ENCODE measurements at places on chromosomes 7 and 10.

DNA sequence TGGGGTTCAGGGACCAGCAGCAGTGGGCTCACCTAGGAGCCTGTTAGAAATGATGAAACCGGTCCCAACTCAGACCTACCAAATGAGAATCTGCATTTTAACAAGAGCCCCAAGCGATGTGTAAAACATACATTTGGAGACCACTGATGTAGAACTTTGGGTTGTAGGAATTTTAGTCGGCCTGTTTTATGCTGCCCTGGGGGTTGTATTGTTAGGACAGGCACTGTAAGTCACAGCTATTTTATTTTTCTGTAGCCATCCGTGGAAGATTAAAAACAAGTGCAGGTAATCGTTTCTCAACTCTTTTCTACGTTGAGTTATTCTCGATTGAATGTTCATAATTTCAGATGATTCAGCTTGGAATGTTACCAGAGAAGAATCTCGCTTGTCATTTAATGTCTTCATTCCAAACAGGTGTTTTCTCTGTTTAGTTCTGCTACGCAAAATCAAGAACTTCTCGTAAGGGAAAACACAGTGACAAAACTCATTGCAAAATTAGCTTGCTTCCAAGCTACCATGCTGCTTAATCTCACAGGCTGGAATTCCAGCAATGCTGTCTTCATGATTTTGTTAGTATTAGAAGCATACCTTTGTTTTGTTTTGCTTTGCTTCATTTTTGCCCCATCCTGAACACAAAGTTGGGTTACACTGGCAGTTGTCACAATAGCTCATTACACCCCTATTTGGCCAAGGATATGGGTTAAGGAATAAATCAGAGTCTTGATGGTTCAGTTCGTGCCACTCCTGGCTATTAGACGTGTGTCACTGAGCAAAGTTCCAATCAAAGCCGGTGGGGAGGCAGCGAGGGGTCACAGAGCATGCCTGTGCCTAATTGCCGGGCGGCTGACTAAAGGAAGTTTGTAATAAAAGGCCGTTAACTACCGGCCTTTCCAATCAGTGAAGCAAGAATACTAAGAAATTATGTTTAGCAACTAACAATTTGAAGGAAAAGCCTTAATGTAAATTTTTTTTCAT is 676.9 kb downstream of the GATA3 start:
- no peak for DNase-seq

- no peak for DNase-seq
Observed at GRCh38 chr7:8481752-8482446, 48.5 kb downstream of the NXPH1 start.

GRCh38 chr10:92740762-92741161 is 51.0 kb downstream of the HHEX start:
- no peak for DNase-seq

DNA sequence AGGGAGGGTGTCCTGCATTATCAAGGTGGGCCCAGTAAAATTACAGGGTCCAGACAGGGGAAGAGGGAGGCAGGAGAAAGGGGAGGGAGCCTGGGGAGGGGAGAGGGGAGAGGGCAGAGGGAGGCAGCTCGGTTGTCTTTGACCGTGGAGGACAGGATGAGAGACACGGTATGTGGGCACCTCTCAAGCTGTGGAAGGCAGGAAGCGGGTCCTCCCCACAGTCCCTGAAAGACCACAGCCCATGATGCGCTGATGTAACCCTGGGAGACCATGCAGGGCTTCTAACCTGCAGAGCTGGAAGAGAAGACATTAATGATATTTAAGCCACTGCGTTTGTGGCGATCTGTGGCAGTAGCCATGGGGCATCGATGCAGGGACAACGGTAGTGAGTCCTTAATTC is 27.2 kb upstream of the MNX1 start:
- DNase-seq, result no peak

DNA sequence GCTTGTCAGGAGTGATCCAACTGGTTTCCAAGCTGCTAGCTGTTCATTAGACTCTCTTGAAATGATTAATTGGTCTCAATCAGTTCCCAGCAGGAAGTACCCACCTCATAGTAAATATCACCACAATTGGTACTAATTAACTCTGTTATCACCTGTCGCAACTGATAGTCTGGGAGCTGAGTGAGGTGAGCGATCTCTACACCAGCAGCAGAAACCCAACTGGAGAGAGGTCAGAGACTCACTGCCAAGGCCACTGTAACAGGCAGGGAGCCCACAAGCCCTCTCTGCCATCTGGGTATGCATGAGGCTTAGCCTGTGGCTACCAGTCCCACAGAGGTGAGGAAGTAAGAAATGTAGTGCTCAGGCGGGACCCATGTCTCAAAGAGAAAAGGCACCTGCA is 245.5 kb downstream of the DYNC1I1 start:
- no peak for DNase-seq

DNA sequence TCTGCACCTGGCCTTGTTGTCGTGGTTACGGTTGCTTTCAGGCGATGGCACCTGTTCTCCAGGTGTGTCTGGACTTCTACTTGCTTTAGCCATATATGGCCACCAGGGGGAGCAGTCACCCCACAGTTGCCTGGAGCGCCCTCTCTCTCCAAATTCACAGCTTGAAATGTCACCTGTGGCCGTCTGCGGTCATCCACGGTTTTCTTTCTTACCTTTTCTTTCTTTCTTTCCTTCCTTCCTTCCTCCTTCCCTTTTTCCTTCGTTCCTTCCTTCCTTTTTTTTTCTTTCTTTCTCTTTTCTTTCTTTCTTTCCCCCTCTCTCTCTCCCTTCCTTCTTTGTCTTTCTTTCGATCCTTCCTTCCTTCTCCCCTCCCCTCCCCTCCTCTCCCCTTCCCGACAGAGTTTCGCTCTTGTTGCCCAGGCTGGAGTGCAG is 150.5 kb upstream of the VKORC1L1 start:
- DNase-seq, result peak; percentile 22

- DNase-seq, result no peak
Observed at GRCh38 chr10:69363666-69364065, 53.1 kb downstream of the TACR2 start.

DNA sequence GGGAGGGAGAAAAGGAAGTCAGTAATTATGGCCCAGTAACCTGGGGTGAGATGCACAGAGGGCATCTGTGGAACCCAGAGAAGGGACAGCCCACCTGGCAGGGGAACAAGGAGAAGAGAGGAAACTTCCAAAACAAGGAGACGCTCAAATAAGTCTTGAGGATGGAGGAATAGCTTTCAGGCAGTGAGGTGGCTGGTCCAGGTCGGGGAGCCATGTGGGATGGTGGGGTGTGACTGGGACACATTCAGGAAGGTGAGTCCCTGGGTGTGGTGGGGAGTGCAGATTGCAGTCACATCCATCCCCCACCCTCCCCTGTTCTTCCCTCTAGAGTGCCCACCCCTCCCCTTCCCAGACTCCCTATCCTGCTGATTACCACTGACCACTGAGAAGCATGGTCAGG is 175.4 kb downstream of the GRID1 start:
- no peak for DNase-seq

DNA sequence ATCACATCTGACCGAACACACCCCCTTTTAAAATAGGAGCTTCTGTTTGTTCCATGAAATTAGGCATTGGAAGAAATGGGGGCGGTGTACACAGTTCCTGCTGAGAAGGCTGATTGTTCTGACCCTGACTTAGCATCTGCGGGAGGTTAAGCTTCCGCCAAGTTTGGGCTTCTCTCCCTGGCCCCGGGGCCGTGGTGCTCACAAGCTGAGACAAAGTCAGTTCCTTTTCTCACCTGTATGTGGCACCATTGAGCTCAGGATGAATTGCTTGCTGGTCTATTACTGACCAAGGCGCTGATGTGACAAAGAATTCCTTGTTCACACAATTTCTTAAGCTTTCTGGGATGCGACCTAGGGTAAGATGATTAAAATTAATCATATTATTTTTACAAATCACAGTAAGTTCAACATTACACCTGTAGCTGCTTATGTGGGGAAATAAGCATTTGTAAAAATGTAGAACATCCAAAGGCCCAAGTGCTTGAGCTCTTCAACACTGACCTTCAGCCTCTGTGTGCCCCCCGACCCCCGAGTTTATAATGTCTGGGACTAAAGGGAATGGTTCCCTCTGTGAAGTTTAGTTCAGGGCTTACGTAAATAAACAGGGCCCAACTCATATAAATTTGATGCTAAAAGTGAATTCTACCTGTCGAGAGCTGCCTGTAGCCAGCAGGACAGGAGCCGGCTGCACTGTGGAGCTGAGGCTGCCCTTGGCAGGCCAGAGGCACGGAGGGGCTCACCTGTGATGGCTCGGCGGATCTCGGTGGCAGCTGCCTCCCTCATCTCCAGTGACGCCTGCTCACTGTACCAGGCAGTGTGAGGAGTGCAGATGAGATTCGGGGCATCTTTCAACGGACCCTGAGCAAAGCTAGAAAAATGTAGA is 50.8 kb downstream of the ZRANB1 start:
- no peak for DNase-seq

- no peak for DNase-seq
Observed at GRCh38 chr7:106616708-106617051, 44.3 kb downstream of the CCDC71L start.

DNA sequence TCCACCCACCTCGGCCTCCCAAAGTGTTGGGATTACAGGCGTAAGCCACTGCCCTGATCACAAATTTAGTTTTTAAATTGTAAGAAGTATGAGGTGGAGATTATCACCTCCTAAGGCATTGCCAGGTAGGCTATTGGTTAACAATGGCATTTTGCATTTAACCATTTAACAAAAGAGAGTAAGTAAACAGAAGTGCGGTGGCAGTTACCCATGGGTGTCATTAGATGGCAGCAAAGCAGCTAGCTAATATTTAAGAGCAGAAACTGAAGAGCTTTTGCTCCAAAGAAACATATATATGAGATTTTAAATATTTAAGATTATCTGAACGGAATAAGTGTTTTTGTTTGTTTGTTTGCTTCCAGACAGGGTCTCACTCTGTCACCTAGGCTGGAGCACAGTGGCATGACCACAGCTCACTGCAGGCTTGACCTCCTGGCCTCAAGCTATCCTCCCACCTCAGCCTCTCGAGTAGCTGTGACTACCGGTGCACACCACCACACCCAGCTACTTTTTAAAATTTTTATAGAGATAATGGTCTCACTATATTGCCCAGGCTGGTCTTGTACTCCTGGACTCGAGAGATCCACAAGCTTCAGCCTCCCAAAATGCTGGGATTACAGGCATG is 325.5 kb upstream of the C7orf33 start:
- DNase-seq, result no peak

DNA sequence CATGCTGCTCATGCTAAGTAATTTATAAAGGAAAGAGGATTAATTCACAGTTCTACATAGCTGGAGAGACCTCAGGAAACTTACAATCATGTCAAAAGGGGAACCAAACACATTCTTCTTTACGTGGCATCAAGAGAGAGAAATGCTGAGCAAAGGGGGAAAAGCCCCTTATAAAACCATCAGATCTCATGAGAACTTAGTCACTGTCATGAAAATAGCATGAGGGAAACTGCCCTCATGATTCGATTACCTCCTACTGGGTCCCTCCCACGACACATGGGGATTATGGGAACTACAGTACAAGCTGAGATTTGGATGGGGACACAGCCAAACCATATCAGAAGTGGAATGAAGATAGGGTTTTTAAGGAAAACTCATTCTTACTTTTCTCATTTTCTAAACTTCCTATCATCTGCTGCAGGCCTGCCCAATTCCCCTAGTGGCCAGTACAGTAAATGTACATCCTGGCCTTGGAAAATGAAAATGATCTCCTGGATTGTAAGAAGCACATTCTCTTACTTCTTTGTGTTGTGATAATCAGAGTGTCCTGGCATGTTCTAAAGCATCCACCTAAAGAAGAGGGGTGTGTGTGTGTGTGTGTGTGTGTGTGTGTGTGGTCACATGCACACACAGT is 421.5 kb downstream of the LRMDA start:
- DNase-seq, result no peak

DNA sequence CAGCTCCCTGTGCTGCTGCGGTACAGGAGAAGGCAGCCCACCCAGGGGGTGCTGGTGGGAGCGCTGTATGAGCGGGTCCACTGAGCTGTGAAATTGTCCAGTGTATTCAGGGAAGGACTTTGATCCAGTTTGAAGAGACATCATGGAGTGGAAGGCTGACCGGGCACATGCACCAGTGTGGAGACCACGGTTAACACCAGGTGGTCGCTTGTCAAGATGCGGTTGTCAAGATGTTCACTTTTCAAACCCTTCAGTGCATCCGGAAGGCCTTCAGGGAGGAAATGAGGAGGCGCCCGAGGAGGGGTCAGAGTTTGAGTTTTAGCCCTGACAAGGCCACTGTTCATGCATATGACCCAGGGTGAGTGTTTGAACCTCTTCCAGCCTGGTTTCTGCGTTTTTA is 6.1 kb downstream of the DOCK1 start:
- no peak for DNase-seq

DNA sequence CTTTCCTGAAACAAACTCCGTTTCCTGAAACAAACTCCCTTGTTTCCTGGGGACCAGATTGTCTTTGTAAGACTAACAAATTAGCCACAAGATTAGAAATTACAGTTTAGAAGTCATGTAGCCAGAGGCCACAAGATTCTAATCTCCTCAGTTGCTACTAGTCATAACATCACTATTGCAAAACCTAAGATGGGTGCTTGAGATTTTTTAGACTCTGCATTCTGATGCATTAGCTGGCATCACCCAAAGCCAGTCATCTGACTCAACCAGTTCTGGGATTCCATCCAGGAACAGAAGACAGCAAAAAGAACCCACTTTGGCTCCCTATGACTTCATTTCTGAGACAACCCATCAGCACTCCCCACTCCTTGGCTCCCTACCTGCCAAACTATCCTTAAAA is 367.9 kb upstream of the MBL2 start:
- no peak for DNase-seq

GRCh38 chr7:121271916-121272315 is 56.9 kb upstream of the WNT16 start:
- DNase-seq, result no peak

GRCh38 chr10:13496931-13497330 is 31.9 kb downstream of the BEND7 start:
- no peak for DNase-seq

DNA sequence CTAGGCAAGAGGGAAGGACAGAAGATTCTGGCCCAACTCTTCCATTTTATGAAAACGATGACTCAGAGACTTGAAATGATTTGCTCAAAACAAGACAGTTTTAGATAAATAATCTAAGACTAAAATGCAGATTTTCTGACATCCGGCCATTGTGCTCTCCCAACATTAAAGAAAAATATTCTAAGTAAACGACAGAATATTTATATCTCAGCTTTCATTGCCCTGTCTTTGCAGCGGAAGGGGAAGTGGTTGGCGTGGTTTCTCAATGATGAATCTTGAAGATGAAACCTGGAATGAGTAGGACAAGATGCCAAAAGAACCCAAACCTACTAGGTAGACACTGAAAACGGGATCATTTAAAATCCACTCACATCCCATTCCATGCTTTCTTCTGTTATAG is 28.9 kb upstream of the NPY start:
- no peak for DNase-seq

DNA sequence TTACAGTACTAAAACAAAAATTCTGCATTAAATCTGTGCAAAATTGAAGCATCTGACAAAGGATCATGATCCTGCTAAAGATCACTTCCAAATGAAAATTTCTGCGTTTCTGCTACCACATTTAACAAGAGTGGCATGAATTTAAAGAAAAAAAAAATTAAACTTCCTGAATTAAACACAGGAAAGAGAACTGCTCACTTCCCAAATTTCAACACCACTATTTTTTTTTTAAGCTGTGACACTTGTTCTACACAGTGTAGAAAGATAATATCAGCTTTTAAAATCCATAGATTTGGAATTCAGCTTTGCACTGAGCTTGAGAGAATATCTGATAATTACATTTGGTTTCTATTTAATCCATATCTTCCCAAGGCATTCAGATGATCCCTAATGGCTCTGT is 73.6 kb downstream of the EPC1 start:
- no peak for DNase-seq

- DNase-seq, result no peak
Observed at GRCh38 chr10:18164093-18164492, 23.9 kb downstream of the CACNB2 start.

- DNase-seq, result peak; percentile 50
Observed at GRCh38 chr10:79316671-79317431, 30.4 kb upstream of the PPIF start.

All from GM12864 (cell line).